ENCODE measurements at places on chromosomes 1 and 21.

GRCh38 chr1:5099558-5099957 lies 445.1 kb downstream of the AJAP1 start:
- no peak for DNase-seq
- H3K4me3 ChIP-seq: no peak overlapping the region
- peaks cover 10% of the 10 kb centered on the region for H3K4me1 ChIP-seq
- peaks cover 2% of the 10 kb centered on the region for H3K36me3 ChIP-seq
- peaks cover 2% of the 10 kb centered on the region for H3K27me3 ChIP-seq

DNA sequence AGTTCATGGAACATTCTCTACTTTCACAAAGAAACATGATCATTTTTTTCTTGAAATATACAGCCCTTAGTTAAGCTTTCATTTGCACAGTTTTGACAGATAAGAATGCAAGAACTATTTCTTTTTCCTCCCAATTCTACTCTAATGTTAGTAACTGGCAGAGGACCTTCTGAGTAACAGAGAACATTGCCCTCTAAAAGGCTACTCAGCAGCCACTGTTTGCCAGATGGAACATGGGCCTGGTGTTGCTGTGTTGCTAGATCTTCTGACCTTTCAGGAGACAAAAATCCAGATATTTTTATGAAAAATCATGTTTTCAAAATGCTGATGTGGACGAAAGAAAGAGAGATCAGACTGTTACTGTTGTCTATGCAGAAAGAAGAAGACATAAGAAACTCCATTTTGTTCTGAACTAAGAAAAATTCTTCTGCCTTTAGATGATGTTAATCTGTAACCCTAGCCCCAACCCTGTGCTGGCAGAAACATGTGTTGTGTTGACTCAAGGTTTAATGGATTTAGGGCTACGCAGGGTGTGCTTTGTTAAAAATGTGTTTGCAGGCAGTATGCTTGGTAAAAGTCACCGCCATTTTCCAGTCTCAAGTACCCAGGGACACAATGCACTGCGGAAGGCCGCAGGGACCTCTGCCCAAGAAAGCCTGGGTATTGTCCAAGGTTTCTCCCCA lies 2.9 kb upstream of the PRDX6 start:
- no peak for DNase-seq
- no peaks in the 10 kb centered on the region for H3K27me3 ChIP-seq
- peak overlapping the region; percentile 13 for H3K4me3 ChIP-seq

GRCh38 chr1:99327357-99327756 lies 63.1 kb downstream of the PLPPR4 start:
- H3K27me3 ChIP-seq: no peaks in the 10 kb centered on the region
- H3K4me3 ChIP-seq: no peak overlapping the region
- no peaks in the 10 kb centered on the region for H3K36me3 ChIP-seq
- DNase-seq: no peak

- peaks cover 11% of the 10 kb centered on the region for H3K36me3 ChIP-seq
- H3K4me3 ChIP-seq: no peak overlapping the region
- no peak overlapping the region for H3K27ac ChIP-seq
Measured at GRCh38 chr1:164640686-164641352, 81.8 kb downstream of the PBX1 start.

DNA sequence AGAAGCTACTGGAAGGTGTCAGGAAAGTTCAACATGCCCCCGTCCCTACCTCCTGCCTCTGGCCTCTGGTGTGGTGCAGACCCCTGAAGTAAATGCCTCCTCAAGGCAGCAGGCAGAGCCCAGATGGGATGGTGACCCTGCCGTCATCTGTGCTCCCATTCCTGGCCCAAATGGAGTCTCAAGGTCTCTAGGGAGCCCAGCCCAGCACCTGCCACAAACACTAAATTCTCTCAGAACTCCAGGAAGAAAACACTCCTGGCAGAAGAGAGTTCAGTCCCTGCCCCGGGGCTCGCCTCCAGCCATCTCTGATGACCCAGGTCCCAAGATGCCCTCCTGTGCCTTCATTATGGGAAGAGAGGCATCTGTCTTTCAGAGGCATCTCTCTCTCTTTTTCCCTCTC lies 261.6 kb upstream of the TMEM51 start:
- peak overlapping the region; percentile 6 for H3K27ac ChIP-seq
- no peak for DNase-seq
- H3K27me3 ChIP-seq: no peaks in the 10 kb centered on the region
- no peaks in the 10 kb centered on the region for H3K36me3 ChIP-seq
- H3K4me3 ChIP-seq: no peak overlapping the region

DNA sequence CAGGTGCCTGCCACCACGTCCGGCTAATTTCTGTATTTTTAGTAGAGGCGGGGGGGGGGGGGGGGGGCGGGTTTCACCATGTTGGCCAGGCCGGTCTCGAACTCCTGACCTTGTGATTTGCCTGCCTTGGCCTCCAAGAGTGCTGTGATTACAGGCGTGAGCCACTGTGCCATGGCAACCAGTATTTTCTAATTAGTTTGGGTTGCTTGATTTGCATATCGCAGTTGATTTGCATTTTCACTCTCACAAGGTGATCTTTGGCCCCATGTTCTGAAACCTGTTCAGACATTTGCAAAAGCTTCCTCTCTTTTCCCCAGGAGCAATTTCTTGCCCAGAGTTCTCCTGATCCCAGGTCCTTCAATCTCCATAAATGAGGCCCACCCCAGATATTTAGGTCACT lies 1.7 kb downstream of the TOR3A start:
- H3K27ac ChIP-seq: no peak overlapping the region
- peak overlapping the region; percentile 84 for H3K4me3 ChIP-seq
- peaks cover 2% of the 10 kb centered on the region for H3K27me3 ChIP-seq
- peaks cover 27% of the 10 kb centered on the region for H3K4me1 ChIP-seq
- H3K36me3 ChIP-seq: no peaks in the 10 kb centered on the region

- H3K36me3 ChIP-seq: peaks cover 2% of the 10 kb centered on the region
- peaks cover 5% of the 10 kb centered on the region for H3K4me1 ChIP-seq
- no peak for DNase-seq
Measured at GRCh38 chr1:42479621-42480020, 16.5 kb downstream of the CCDC30 start.

DNA sequence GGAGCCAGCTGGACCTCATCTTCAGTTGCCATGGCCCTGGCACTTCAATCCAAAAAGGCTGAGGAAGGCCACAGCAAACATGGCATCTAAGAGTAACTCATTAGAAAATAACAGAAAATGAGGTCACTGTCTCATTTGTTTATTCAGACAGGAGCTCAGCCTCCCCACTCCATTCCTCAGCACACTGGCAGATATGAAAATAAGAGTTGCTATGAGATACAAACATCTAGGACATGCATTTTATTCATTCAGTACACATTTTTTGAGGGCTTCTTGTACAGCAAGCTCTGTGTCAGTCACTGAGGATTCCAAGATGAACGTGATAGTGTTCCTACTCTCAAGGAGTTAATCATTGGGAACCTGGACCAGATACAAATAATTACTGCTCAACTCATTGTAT lies 32.7 kb upstream of the TMEM125 start:
- no peak overlapping the region for H3K4me3 ChIP-seq
- peaks cover 4% of the 10 kb centered on the region for H3K36me3 ChIP-seq
- H3K4me1 ChIP-seq: peaks cover 6% of the 10 kb centered on the region
- H3K27me3 ChIP-seq: no peaks in the 10 kb centered on the region
- DNase-seq: no peak

GRCh38 chr1:235297579-235297978 lies 30.4 kb downstream of the ARID4B start:
- no peak overlapping the region for H3K4me3 ChIP-seq
- DNase-seq: no peak
- H3K27me3 ChIP-seq: no peaks in the 10 kb centered on the region
- peaks cover 9% of the 10 kb centered on the region for H3K36me3 ChIP-seq
- no peak overlapping the region for H3K27ac ChIP-seq
- H3K4me1 ChIP-seq: peaks cover 10% of the 10 kb centered on the region

DNA sequence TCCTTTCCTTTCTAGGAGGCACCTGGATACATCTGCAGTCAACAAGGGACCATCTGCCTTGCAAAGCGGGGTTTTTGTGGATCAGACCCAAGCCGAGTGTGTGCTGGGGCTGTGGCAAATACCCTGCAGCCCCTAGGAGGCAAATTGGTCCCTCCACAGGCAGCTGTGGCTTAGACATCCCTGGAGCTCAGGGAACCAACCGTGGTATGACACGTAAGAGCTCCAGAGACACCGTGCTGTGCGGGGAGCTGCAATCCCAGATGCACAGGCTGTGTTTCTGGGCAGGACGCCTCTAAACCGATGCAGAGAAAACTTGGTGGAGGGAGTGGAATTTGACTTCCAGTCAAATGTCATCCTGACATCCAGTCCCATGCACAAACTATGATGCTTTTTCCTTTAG lies 141.5 kb downstream of the KAZN start:
- H3K27me3 ChIP-seq: peaks cover 10% of the 10 kb centered on the region
- peaks cover 36% of the 10 kb centered on the region for H3K4me1 ChIP-seq
- DNase-seq: no peak
- peaks cover 3% of the 10 kb centered on the region for H3K36me3 ChIP-seq

DNA sequence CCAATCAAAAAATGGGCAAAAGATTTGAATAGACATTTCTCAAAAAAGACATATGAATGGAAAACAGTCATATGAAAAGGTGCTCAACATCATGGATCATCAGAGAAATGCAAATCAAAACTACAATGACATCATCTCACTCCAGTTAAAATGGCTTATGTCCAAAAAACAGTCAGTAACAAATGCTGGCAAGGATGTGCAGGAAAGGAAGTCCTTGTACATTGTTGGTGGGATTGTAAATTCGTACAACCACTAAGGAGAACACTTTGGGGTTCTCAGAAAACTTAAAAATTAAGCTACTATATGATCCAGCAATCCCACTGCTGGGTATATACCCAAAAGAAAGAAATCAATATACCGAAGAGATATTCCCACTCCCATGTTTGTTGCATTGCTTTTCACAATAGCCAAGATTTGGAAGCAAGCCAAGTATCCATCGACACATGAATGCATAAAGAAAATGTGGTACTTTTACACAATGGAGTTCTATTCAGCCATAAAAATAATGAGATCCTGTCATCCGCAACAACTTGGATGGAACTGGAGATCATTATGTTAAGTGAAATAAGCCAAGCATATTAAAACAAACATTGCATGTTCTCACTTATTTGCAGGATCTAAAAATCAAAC lies 17.9 kb downstream of the GBP5 start:
- no peaks in the 10 kb centered on the region for H3K4me1 ChIP-seq
- H3K27me3 ChIP-seq: peaks cover 8% of the 10 kb centered on the region
- no peak for DNase-seq
- no peaks in the 10 kb centered on the region for H3K36me3 ChIP-seq
- H3K4me3 ChIP-seq: no peak overlapping the region

DNA sequence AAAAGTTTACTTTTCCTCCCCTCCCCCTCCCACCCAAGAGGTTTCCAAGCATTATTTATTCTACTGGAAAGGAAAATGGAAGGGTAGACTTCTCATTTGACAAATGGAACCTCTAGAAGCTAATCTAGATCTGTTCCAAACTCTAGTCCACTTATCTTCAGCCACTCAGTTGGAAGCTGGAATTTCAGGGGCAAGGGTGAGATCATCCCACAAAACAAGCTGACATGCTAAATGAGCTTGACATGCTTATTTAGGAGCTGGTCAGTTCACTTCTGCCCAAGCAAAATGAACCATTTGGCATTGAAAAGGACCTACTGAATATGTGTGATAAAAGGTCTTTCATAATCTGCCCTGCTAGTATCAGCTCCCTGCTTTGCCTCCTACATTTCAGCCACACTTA lies 5.0 kb downstream of the LRRC41 start:
- peak overlapping the region; percentile 80 for H3K4me3 ChIP-seq
- H3K27ac ChIP-seq: no peak overlapping the region
- no peak for DNase-seq
- peaks cover 22% of the 10 kb centered on the region for H3K36me3 ChIP-seq
- H3K4me1 ChIP-seq: peaks cover 26% of the 10 kb centered on the region
- H3K27me3 ChIP-seq: no peaks in the 10 kb centered on the region

- H3K4me1 ChIP-seq: peaks cover 19% of the 10 kb centered on the region
- no peak overlapping the region for H3K27ac ChIP-seq
- peaks cover 3% of the 10 kb centered on the region for H3K36me3 ChIP-seq
- H3K4me3 ChIP-seq: no peak overlapping the region
- H3K27me3 ChIP-seq: no peaks in the 10 kb centered on the region
- no peak for DNase-seq
Measured at GRCh38 chr1:234687011-234687410, 77.0 kb upstream of the IRF2BP2 start.

- H3K27ac ChIP-seq: no peak within 1 kb of the TSS
- H3K4me1 ChIP-seq: peaks cover 5% of the 10 kb centered on the region
- H3K27me3 ChIP-seq: peaks cover 66% of the 10 kb centered on the region
- DNase-seq: no peak
- peak within 1 kb of the TSS; percentile 6 for H3K4me3 ChIP-seq
Measured at GRCh38 chr1:179575497-179576314, at the start of gene NPHS2. Gene NPHS2, minus strand, starts transcription at chr1:179575948. Its CDS starts 84 bp downstream, at chr1:179575864.

GRCh38 chr1:167328306-167328815 lies 107.7 kb downstream of the POU2F1 start:
- H3K27me3 ChIP-seq: no peaks in the 10 kb centered on the region
- peaks cover 20% of the 10 kb centered on the region for H3K36me3 ChIP-seq
- no peak overlapping the region for H3K4me3 ChIP-seq

DNA sequence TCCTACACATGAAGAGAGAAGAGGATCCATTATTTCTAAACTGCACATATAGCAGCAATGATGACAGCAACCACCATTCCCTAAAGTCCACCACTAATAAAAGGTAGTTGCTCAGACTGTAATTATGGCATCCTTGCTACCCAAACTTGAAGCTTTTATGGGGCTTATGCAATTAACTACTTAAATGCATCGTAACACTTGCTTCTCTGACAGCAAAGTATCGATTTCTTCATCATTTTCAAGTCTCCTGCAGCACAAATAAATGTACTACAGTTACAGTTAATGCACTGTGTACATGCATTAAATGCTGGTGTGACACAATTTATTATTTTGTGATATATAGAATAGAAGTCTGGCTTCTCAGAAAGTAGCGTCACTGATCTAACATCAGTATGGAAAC lies 241.7 kb downstream of the USH2A start:
- peaks cover 21% of the 10 kb centered on the region for H3K4me1 ChIP-seq
- H3K4me3 ChIP-seq: no peak overlapping the region
- H3K27ac ChIP-seq: no peak overlapping the region
- no peak for DNase-seq

DNA sequence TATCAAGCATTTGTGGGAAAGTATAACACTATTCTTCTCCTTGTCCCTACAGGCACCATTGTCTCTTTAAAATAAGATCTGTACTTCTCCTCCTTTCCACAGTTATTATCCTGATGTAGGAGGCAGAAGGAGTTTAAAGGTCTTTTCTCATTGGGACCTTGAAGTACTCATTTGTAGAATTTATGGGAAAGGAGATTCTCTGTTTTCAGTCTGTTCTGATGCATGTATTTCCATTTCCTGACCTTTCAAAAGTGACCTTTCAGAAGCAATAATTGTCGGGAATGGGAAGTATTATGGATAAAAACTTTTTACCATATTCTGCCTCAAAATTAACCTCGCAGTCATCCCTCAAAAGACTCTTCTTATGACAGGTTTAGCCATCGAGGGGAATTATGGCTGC lies 224.8 kb downstream of the CTH start:
- H3K4me1 ChIP-seq: no peaks in the 10 kb centered on the region
- H3K27me3 ChIP-seq: peaks cover 34% of the 10 kb centered on the region
- no peak for DNase-seq
- no peak overlapping the region for H3K27ac ChIP-seq
- no peak overlapping the region for H3K4me3 ChIP-seq
